Heart right ventricle (tissue), 16 donors: ENCODE measurements at places on chromosomes 12 and 14. TPM values are rescaled to one million over a fixed set of nuclear protein-coding genes. Genes with fewer than 3 reads are reported as not detected.

- no peak for DNase-seq
Observed at GRCh38 chr12:7107636-7108002, 1.4 kb downstream of the C1RL start.

GRCh38 chr14:60327447-60328331 lies 78.7 kb downstream of the PPM1A start:
- DNase-seq, result peak; percentile 23

GRCh38 chr12:85065837-85066482 lies 29.8 kb downstream of the LRRIQ1 start:
- DNase-seq, result no peak

DNA sequence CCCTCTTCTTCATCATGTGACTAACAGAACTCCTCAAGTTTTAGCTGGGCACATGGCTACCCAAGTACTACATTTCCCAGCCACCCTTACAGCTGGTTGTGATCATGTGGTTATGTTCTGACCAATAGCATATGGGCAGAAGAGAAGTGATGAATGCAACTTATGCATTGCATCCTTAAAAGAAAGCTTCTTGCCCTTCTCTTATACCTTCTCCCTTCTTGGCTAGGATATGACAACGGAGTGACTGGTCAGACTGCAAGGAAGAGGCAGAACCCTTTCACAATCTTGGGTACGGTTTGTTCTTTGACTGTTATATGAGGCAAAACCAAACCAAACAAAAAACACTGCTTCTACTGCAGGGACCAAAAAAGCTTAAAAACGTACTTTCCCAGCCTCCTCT lies 66.5 kb upstream of the MAX start:
- no peak for DNase-seq

DNA sequence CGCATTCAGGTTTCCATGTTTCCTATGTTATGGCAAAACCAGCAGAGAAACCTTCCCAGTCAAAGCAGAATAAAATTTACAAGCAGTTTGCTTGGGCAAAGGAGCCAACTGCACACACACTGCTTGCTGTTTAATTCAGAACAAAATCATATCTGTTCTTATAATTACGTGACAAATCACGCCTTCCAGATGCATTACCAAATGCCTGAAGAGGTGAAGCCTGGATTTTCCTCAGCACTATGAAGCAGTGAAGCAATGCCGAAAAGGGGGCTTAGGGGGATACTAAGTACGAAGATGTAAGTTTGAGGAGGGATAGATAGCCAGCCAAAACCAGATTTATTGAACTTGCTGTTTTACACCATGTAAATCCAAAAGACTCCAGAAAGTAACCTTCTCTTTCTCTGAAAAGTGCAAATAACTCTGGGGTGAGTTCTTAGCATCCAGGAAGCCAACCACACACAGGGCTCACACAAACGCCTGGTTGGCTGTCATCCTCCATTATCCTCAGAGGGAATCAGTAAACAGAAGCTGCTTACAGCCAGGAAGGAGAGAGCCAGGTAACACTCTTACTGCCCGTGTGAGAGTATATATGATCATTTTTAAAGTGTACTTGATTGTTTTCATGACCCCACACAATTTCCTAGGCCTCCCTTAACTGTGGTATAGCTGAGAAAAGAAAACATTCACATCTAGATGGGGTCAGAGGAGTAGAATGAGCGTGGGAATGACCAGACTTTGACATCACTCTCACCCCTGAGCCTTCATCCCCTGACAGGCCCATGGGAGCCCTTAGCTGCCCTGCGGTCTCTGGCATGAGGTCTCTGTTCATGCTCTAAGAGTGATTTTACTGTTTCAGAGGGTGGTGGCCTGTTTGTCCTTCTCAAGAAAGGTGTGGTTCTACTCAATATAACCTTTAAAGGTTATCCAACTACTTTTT lies 442.5 kb downstream of the EGLN3 start:
- DNase-seq, result no peak

DNA sequence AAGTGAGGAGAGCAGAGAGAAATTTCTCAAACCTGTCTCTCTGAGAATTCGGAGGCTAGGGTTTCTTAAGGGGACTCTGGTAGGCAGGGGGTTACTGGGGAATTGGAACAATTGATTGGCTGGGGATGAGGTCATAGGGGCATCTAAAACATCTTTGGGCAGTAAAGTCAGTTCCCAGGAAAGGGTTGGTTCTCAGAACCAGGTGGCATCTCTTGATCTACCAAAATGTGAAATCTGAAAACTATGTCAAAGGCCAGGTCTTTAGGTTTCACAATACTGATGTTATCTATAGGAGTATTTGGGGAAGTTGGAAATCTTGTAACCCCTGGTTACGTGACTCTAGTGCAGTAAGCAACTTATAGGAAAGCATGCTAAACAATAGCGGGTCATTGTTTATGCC lies 6.9 kb downstream of the C12orf75 start:
- DNase-seq, result no peak

DNA sequence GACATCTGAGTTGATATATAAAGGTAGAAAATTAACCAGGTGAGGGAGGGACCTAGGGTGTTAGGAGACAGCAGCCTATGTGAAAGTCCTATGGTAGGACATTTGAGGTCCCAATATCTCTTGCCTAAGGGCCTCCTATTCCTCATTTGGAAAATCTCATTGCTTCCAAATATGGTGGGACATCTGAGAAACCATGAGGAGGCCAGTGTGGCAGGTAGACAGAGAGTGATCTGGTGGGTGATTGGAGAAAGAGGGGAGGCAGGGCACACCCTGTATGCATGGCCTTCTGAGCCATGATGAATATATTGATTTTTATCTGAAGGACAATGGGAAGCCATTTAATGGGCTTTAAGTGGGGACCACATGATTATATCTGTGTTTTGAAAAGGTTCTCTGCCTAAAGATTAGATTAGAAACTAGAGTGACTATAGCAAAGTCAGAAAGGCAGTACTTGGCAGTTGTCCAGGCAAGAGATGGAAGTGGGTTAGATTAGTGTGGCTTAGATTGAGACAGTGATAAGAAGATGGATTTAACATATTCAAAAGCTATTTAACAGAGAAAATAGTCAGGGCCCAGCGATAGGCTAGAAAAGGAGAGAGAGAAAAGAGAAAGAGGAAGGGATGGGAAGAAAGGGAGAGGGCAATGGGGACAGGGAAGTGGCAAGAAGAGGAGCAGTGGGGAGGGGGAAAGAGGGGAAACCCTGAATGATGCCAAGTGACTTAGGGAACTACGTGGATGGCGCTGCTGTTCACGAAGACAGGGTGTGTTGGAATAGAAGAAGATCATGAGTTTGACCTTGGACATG lies 237.2 kb upstream of the SRRM4 start:
- no peak for DNase-seq

GRCh38 chr14:98946940-98947339 lies 325.1 kb downstream of the BCL11B start:
- peak; percentile 19 for DNase-seq

The TC2N gene
- 3.7 TPM for total RNA-seq

The LRRC10 gene
- total RNA-seq, result 34.1 TPM

The HOXC12 gene
- total RNA-seq, result not detected

The PIWIL1 gene
- total RNA-seq, result not detected

The PLCZ1 gene
- total RNA-seq, result not detected
